ENCODE measurements at places on chromosomes 1 and 21.

- no peak for DNase-seq
These were observed 85.2 kb downstream of the TRIM11 start for GRCh38 chr1:228321435-228321834.

- DNase-seq = no peak
These were observed 83.5 kb upstream of the ZNF326 start for GRCh38 chr1:89911191-89911991.

GRCh38 chr1:151968058-151968457 lies 25.6 kb downstream of the S100A10 start:
- DNase-seq = peak; percentile 73

DNA sequence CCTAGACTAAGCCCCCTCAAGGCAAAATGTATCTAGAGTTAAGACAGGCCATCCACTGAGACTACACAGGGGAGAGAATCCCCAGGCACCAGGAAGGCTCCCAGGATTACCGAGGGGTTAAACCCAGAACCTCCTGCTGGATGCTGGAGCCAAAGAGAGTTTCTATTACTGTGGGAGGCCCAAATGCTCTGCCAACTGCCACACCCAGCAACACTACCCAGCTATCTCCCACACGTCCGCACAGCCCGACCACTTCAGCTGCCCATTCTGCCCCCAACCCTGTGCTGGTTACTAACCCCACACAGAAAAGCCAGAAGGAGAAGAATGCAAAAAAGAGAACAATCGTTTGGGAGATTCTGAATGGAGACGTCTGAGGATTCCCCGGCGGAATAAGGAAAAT lies 63.6 kb downstream of the CD46 start:
- no peak for DNase-seq

GRCh38 chr1:8926707-8927694 lies 18.7 kb upstream of the CA6 start:
- no peak for DNase-seq

DNA sequence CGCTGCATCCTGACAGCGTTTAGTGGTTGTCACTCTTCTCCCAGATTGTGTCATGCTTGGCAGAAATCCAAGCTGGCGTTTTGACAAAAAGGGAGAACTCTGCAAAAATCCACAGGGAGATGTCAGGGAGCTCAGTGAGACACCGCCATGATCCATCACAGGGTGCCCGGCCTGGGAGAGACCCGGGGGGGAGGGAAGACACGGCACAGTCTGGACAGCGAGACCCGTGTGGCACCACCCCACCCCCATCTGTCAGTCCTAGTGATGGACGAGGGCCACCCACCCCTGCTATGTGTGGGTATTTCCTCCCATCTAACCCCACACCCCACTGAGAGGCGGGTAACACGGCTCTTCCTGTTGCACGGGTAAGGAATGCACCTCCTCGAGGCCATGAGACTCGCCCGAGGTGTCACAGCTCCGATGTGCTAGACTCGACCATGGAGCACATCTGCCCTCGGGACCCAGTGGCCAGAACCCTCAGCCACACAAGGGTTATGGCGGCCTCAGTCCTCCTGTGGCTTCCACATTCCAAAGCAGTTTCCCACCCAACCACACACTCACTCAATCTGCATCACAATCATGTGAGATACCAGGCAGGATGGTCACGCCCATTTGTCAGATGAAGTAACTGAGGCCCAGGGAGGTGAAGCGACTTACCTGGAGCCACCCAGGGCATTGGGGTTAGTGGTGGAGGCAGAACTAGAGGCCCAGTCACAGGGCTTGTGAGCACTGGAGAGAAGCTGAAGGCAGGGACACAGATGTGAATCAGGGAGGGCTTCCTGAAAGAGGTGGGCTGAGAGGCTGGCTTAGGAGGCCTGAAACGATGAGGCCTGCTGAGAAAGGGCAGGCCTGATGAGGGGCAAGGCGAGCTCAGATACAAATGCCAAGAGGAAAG lies 688.5 kb downstream of the MATN1 start:
- peak; percentile 5 for DNase-seq

- DNase-seq = peak; percentile 60
These were observed 91.0 kb upstream of the KCNA3 start for GRCh38 chr1:110765640-110766335.

GRCh38 chr21:19565587-19565986 lies 1162.0 kb upstream of the TMPRSS15 start:
- DNase-seq = no peak

DNA sequence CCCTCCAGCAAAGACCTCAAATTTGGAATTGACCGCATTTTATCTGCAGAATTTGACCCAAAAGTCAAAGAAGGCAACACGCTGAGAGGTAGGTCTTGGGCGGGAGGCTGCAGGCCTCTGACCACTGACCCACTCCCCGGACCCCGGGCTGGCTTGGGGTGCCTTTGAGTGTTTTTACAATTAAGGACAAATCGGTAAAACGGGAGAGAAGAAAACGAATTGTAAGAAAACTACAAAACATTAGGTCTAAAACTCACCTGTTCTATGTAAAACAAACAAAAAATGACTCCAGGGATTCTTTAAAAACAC lies 1.1 kb downstream of the HLX start:
- DNase-seq = no peak

Measured in ELR (cell line).